ENCODE measurements at places on chromosomes 7 and 10.
A peak's percentile ranks its signal among the peaks of the same experiment; 100 is the strongest.

- DNase-seq: no peak
Measured at GRCh38 chr7:42493436-42494198, 256.6 kb upstream of the GLI3 start.

DNA sequence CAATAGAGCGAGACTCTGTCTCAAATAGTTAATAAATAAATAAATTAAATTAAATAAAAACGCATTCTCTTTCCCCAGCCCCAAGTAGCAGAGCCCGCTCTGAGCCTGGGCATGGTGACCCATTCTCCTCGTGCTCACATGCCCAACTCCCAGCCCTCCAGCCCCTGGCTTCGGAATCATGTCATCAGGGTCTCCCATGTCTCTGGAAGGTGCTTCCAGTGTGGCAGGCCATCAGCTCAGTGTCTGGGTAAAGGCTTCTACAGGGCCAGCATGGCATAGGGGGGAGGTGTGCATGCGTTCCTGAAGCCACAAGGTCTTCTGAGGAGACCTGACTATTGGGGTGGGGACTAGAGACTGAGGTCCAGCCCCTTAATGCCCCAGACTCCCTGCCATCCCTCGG lies 72.8 kb downstream of the ALOX5 start:
- DNase-seq: no peak

DNA sequence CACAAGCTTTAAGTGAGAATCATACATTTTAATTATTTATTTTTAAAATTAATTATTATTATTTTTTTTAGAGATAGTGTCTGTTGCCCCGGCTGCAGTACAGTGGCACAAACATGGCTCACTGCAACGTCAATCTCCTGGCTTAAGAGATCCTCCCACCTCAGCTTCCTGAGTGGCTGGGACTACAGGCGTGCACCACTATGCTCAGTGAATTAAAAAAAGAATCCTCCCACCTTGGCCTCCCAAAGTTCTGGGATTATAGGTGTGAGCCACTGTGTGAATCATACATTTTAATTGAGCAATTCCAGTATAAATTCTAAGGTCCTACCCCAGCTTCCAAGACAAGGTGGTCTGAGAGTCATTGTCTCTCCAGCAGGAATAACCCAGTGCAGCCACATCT lies 172.4 kb downstream of the JAZF1 start:
- DNase-seq: no peak

DNA sequence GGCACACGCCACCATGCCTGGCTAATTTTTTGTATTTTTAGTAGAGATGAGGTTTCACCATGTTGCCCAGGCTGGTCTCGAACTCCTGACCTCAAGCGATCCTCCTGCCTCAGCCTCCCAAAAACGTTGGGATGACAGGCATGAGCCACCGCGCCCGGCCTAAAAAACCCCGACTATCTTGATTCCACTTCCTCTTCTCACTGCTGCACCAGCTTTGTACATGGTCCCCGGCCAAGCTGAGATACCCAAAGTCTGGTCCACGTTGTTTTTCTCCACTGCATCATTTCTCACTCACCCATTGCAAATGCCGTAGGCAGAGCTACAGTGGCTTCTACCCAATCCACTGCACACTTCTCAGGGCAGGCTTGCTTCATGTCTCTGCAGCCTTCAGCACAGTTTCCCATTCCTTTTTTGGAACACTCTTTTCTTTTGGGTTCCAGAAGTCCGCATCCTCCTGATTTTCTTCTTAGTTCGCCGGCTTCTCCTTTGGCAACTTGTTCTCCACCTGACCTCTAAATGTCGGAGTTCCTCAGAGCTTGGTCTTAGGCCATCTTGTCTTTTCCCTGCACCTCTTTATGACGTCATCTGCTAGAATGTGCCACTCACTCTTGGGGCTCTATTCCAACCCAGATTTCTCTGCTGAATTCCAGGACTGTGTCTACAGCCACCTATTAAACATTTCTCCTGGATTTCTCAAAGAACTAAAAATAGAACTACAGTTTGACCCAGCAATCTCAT lies 6.0 kb upstream of the GNB2 start:
- DNase-seq: no peak

DNA sequence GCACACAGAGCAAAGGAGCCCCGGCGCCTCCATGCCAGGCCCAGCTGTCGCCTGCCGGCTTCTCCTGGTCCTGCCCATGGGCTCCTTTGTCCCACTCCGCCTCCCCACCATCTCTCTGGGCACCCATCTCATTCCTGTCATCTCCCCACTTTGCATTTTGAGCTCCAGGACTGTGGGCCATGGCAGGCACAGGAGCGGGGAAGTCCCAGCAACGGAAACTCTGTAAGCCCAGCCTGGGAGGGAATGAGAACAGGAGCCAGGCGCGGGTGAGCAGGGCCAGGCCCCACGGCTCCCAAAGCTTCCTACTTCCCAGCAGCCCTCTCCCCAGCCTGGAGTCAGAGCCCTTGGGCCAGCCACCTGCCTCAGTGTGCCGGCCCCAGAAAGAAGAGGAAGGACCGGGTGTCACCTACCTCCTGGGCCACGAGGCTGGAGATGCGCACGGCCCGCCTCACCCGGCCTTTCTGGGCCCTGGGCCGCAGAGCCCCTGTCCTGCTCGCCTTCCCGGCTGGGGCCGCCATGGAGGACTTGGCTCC lies 23.1 kb downstream of the KCNH2 start:
- no peak for DNase-seq

GRCh38 chr10:112792487-112793201 lies 157.4 kb upstream of the TCF7L2 start:
- peak; percentile 2 for DNase-seq

GRCh38 chr7:64618785-64619456 lies 47.0 kb upstream of the ZNF107 start:
- DNase-seq: no peak

DNA sequence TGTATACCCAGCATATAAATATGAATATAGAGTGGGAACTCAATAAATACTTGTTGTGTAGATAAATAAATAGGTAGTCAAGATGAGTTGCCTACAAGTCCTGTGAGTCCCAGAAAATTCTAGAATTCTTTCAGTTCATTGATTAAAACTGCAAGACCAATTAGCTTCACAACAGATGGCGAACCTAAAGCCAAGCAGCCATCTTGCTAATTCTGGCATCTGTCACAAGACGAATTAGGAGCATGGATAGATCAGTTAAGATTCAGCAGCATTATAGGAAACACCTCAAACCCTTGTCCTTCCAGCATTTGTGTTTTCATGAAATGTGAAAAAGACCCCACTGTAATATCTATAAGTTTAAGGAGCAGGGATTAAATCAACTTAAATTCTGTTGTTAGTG lies 552.7 kb downstream of the MAGI2 start:
- no peak for DNase-seq

DNA sequence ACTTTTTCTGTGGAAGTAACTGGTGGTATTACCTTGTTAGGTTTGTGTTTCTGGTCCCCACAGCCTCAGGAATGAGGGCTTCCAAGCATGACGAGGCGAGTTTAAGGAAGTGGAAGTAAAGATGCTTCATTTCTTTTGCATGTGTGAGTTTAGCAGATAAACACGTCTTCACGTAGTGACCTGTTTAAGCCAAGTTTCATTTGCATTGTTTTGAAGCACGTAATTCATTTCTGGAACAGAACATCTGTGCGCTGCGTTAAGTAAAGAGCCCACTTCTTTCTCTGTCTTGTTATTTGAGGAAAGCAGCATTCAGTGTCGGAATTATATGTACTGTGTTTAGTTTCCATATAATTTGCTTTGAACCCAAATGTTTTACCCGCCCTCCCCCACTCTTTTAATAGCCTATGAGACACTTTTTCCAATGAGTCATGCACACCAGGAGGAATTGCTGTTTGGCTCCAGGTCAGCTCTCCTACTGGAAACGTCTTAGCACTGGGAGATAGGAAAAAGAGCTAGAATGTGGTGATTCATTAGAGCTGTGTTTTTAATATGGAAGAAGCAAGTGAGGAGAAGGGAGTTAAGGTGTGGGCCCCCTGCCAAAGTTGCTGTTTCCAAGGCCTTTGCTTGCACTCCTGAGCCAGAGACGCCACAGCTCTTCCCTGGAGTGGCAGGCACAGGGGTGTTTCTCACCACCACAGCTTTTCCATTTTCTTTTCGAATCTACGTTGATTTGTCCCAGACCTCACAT lies 36.7 kb downstream of the BTBD16 start:
- no peak for DNase-seq

GRCh38 chr10:100163704-100164621 lies 21.9 kb downstream of the ERLIN1 start:
- no peak for DNase-seq

DNA sequence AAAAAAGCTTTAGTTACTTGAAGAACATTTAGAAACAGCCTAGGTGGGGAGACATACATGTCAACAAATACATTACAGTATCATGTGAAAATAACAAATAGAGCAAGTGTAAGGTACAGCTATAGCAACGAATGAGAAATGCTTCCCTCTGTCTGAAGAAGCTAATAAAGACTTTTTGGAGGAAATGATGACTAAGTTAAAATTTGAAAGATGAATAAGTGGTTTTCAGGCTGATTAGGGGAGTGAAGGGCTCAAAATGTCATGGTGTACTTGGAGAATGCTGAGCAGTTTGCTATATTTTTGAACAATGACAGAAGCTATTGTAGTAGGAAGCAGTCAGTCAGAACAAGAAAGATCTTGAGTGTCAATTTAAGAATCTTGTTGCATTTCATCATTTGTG lies 2.8 kb upstream of the ARMC3 start:
- DNase-seq: no peak

DNA sequence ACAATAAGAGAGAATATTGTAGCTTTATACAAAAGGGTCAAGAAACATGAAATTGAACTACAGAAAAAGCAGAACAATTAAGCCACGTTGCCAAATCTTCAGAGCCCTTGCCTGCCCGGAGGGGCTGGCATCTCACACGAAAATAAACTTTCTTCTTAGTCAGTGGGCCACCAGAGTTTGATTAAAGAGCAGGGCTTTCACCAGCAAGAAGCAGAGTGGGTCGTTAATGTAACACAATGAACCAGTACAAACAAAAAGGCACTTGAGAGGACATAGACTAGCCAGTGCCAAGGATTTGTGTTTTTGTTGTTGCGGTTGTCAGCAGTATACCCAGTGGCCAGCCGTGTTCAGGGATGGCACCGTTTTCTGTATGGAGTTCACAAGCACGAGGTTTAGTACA lies 155.4 kb downstream of the NRP1 start:
- no peak for DNase-seq

- peak; percentile 3 for DNase-seq
Measured at GRCh38 chr10:22230158-22230833, 12.5 kb upstream of the EBLN1 start.

GRCh38 chr10:3239066-3239919 lies 66.7 kb upstream of the PITRM1 start:
- peak; percentile 2 for DNase-seq

- no peak for DNase-seq
Measured at GRCh38 chr7:134078991-134079390, 48.1 kb upstream of the LRGUK start.

GRCh38 chr7:8773518-8773917 lies 340.1 kb downstream of the NXPH1 start:
- DNase-seq: no peak

DNA sequence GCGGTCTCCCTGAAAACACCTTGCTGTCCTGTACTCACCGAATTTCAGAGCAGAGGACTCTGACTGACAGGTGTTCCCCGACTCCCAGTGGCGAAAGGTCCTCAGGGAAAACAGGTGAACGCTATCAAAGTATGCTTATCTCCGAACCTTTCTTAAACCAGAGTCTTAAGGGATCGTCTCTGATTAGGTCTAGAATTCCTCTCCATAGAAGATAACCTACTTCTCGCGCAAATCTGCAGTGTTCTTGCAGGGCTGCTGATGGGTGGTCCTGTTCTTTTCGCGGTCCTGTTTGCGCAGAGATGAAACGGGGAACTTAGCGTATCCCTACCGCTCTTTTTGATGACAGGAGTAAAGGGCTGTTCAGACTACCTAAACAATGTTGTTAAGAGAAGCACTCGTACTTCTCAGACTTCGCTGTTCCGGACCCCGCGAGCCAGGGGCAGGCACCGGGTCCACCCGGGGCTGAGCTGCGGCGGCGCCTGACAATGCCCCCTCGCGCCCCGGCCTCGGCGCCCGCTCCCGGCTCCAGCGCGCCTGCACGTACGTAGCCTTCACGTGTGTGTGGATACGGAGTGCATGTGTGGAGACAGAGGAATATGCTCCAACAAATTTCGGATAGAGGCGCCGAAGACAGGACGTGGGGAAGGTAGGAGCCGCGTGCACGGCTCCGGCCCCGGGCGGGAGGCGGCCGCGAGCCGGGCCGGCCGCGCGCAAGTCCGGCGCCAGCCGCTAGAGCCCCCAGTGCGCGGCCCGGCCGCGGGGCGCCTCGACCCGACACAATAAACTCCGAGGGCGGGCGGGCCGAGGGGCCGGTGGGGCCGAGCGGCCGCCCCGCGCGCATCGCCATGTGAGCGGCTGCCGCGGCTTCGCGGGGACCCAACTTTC lies 766 bp upstream of the ZMYND11 start:
- DNase-seq: peak; percentile 63

- no peak for DNase-seq
Measured at GRCh38 chr7:28296571-28297483, 115.5 kb upstream of the CREB5 start.

DNA sequence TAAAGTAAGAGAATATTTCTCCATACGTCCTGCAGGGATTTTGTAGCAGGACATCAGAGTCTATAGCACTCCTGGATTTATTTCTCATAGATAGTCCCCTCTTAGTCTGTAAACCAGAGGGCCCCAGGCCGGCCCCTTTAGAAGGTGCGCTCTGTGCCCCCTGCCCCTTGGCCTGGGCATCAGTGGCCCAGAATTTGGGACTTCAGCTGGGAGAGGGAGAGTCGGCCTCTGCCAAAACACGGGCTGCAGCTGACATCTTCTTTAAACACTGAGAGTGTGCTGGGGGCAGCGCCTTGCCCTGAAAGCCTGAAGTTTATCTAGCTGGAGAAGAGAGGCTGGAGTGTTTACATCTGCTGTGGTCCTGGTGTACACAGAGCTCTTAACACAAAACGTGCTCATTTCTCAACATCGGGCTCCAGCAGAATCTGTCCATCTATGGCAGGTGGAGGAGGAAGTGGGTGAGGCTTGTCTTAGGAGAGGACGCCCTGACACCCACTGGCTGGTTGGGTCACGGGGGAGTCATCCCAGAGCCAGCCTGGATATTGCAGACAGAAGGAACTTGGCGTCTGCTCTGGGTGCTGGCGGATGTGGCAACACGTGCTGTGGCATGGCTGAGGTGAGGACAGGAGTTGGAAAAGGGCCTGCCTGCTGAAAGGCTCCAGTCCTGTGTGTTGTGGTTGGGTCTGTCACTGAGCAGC lies 5.0 kb upstream of the TACR2 start:
- DNase-seq: no peak

DNA sequence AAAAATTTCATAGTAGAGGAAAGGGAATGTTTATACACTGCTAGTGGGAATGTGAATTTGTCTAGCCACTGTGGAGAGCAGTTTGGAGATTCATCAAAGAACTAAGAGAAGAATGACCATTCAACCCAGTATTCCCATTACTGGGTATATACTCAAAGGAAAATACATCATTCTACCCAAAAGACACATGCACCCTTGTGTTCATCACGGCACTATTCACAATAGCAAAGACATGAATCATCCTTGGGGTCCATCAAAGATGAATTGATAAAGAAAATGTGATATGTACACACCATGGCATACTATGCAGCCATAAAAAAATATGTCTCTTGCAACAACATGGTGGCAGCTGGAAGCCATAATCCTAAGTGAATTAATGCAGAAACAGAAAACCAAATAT lies 825.7 kb downstream of the TNS3 start:
- no peak for DNase-seq
